ENCODE measurements at places on chromosomes 6 and 20.

DNA sequence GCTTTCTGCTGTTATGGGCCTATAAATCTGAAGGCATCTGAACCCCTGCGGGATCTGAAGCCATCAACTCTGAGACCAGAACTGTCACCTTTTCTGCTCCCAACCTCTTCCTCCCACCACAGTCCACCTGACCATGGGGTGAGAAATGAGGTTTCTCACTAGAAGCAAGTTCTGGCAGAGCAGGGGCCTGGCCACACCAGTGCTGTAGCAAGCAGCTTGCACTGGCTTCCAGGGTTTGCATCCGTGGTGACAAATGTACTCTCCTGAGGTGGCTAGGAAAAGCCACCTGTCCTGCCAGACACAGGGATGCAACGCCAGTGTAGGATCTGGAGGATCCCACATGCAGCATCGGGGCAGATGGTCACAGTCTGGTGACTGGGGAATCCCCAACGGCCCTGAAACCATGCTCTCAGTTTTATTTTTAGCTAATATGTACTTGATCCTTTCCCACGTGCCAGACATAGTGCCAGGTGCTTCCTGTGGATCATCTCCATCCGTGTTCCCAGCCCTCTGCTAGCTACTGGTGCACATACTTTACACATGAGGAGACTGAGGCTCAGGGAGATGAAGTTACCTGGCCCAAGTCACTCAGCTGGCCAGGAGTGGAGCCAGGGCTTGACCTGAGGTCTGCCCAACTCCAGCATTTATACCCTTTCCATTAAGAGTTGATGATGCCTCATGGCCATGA, 122.1 kb upstream of the SPACA1 start:
- DNase-seq: no peak

DNA sequence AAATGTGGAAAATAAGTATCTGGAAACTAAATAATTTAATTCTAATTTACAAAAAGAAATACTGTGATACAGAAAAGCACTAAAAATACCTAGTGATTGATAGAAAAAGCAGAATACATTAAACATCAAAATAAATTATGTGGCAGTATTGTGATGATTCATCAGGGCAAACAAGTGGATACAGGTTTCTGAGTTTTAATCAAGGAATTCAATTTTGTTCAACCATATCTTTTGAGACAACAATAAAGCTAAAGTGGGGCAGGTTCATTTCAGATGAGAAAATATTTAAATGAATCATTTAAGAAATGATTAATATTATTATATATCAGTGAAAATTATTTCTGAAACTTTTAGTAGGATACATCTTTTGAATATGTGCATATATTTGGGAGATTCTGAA, 49.8 kb downstream of the GRIK2 start:
- no peak for DNase-seq

DNA sequence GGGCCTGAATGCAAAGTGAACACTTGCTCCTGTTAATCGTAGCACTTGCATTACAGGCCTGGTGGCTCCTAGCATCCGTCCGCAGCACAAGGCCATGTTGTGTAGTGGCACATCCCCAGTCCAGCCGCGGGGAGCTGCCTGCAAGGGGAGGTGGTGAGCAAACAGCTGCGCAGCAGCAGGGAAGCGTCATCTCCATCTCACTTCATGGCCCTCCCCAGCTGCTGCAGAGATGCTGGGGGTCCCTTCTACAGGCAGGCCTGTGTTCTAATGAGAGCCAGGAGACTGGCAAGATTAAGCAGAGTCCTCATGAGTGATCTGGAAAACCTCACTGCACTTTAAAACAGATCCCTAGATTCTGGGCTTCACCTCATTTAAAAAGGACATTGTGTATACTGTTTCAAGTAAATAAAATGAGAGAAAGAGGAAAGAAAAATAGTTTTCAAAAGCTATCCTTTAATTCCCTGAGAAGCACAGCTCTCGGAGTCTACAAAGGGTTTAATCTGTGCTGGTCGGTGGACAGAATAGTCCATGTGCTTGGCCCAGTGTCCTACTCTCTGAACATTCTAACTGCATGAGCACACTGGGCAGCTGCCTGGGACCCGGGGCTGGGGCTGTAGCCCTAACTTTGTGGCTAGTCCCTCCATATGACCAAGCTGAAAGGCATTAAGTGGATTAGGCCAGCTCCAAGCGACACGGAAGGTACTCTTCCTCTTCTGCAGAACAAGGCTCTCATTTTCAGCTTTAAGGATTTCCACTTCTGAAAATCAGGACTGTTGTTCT, 125.8 kb downstream of the LY86 start:
- no peak for DNase-seq

- DNase-seq: no peak
These were observed 305.5 kb downstream of the SLC35F1 start for GRCh38 chr6:118212451-118213173.

DNA sequence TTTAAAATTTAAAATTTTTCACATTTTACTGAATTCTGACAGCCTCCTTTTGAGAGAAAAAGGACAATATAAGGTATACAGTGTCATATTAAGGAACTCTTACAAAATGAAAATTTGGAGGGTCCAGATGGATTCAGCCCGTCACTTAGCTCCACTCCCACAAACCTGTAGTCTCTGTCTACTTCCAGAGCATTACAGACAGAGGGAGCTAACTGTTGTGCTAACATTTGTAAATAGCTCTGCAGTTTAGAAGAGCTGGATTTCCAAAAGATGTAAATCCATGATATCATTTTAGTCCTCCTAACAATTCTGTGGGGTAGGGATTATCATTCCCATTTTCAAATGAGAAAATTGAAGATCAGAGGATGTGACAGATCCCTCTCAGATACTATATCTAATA, 16.1 kb upstream of the SERINC3 start:
- no peak for DNase-seq

- no peak for DNase-seq
These were observed 246.3 kb upstream of the PREP start for GRCh38 chr6:105649192-105649591.

- no peak for DNase-seq
These were observed 498.3 kb upstream of the AGPAT4 start for GRCh38 chr6:161772176-161772575.

GRCh38 chr6:2658788-2659187, 91.9 kb downstream of the MYLK4 start:
- DNase-seq: no peak

- DNase-seq: no peak
These were observed 215.7 kb downstream of the SLC35F1 start for GRCh38 chr6:118122801-118123200.

GRCh38 chr6:89347825-89348224, 4.7 kb downstream of the UBE2J1 start:
- DNase-seq: no peak

DNA sequence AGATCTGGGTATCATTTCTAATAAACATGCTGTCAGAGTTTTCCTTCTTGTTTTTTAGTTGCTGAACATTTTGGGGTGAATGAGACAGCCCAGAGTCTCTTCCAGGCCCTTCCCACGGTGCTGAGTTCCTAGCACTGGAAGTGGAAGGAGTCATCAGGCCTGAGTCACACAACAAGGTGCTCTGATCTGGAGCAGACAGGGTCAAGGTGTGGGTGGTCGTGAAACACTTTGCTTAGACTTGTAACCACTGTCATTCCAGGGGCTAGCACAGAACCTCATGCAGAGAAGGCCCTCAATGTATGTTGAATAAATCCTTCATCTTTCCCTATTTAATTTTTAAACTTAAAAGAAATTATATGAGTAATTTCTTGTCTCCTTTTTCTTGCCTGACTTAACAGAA, 60.6 kb downstream of the TXLNB start:
- DNase-seq: no peak

DNA sequence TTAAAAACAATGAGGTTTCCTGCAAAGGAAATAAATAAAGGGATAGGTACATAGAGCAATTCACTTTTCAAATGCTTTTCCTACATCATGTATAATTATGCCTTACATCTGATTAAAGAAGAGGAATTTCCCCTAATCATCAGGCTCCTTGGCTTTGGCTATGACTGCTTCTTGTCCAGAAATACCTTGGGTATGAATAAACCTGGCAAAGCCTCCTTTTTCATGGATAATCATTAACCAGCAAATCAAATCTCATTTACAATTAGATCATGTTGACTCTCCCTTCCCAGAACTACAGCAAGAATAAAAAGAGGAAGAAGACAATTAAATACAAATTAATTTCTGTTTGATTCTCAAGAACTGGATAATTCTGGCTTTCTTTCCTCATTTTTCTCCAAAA, 58.0 kb upstream of the CD2AP start:
- DNase-seq: no peak

DNA sequence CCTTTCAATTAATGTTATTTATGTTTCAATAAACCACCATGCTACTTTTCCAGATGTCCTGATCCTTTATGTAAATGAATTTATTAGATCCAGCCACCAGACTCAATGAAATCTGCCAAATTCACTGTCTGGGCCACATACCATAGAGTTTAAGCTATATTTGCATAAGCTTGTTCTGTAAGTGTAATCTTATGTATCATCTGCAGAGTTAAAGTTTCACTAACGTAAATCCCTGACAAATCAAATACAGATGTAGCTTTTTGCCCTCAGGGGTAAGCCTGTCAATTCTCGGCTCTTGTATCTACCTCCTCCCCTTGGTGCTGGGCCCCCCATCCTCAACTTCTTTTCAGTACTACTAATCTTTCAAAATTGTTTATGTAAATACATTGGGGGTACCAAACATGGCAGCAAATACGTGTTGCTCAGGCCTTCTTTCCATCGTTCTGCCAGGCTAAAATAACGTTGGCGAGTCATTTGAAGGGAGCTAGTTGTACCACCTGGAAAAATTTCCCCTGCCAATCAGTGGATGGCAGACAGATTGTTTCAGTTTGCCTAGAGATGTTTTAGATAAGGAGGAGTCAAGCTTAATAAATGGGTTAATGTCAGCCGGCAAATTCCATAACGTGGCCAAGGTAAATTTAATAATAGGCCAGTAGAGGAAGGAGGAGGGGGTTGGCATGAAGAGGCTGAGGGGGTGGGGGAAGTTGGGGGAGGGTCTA, 79.6 kb downstream of the RPS12 start:
- no peak for DNase-seq

All from activated naive CD8-positive, alpha-beta T cell treated with anti-CD3 and anti-CD28 coated beads, Interleukin-2, amount 50 U/mL, for 16 hours (primary cell).